BE2C (cell line): ENCODE measurements at places on chromosomes 2 and 18.

GRCh38 chr2:21386666-21387065, 262.9 kb downstream of the TDRD15 start:
- no peak for DNase-seq

- no peak for DNase-seq
Measured at GRCh38 chr2:201414099-201415023, 36.9 kb downstream of the TRAK2 start.

DNA sequence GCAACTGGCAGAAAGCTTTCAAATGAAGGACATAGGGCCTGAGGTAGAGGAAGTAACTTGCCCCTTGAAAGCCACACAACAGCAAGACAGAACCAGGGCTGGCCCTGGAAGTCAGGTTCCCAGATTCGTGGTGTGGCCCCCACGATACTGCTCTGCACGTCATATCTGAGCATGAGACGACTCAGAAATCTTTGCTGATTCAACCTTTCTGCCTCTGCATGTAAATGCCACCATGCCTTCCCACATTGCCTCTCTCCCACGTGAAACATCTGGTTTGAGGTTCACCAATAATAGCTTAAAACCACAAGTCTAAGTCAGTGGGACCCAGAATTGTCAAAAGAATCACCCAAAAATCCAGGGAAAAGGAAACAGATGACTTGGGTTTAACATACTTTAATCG, 214.0 kb upstream of the TRIB2 start:
- no peak for DNase-seq

DNA sequence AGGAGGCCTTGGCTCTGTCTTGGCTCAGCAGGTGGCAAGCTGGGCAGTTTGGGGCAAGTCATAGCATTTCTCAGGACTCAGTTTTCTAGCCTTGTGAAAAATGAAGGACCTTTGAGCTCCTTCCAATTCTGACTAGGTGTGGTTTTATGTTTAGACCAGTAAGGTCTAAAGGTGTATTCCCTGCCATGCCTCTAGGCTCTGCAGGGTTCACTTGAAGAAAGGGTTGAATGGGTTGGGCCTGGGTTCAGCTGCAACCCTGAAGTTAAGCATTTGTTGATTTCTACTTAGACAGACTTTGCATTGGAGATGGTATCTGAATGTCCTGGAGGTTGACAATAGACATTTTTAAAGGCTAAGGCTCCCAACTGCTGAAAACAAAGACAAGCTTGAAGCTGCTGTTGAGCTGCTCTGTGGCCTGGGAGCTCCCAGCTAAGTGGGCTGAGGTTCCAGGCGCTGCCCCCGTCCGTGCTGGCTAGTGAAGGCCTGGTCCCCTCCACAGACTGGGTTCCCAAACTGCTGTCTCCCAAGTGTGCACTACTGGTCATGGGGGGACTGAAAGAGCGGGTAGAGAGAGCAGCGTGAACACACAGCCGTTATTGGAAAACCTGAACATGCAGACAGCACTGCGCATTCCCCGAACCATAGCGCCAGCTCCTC, 100.7 kb upstream of the SMAD7 start:
- no peak for DNase-seq

DNA sequence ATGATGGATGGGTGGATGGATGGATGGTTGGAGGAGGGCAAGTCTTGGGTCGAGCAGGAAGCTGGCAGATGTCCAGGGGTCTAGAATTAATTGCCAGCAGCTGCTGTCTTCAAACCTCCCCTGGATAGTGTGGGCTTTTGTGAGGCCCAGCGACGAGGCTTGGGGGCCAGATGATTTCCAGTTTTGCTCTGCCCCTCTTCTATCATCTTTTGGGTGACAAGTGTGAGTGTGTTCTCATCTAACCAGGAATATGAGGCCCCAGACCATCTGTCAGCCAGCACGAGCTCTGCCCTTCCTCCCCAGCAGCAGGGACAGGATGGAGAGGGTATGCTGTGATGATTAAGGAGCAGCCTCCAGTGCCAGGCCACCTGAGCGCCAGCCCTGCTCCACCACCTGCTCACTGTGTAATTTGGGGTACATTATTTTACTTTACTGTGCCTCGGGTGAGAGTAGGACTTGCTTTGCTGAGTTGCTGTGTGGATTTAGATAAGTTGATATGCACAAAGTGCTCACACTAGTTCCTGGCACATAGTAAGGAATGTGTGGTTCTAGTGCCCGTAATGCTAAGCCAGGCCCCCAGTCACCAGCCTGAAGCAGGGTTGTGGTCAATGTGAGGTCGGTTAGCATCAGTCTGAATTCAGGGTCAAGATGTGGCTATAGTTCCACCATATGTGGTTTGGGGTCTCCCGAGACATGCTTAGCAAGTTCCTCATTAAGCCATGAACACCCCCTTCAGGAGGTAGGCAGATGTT, 251.1 kb downstream of the CYP26B1 start:
- DNase-seq = no peak

- DNase-seq = no peak
Measured at GRCh38 chr2:118806797-118807667, 40.4 kb downstream of the EN1 start.

- DNase-seq = peak; percentile 67
Measured at GRCh38 chr2:58448065-58448507, 207.0 kb upstream of the FANCL start.

DNA sequence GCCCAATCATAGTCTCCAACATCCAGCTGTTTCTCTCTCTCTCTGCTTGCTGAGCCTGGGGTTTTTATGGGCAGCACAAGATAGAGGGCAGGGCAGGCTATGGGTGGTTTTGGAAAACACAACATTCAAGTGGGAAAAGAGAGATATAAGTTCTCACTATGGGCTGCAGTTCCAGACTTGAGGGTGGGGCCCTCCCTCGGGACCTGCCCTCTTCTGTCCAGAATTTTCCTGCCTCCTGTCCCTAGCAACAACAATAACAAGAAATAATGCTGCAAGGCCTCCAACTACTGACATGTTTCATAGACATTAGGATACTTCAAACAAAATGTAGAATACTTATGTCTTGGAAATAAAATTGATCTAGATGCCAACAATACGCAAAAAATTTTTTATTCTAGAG, 107.8 kb downstream of the C18orf54 start:
- no peak for DNase-seq

GRCh38 chr2:72395096-72395495, 247.4 kb upstream of the CYP26B1 start:
- no peak for DNase-seq

DNA sequence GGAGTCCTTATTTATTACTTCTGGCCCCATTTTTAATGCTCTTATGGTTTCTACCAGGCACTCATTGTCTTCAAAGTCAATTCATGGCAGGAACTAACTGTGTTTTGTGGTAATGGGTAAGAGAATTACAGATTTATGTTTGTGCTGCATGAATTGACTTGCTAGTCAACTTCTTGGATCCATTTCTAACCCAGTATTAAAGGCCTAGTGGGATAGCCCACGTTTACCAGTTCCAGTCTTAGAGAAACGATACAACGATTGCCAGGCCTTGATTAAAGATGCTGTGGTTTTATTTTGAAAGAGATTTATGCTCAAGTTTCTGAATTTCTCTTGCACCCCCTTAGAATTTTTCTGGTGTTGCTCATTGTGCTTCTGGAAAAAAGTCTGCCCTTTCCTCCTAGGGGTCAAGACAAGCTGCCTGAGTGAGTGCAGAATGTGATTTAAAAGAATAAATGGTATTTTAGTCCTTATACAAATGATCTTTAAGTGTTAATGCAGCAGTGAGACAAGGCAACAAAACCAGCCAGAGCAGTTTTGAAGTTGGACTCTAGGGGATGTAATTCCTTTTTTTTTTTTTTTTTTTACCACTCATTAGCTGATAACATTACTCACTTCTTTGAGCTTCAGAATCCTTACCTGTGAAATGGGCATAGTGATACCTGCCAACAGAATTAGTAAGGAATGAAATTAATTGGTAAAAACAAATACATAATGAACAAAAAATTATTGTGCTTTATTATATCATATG, 101.5 kb downstream of the ARHGAP15 start:
- DNase-seq = no peak

DNA sequence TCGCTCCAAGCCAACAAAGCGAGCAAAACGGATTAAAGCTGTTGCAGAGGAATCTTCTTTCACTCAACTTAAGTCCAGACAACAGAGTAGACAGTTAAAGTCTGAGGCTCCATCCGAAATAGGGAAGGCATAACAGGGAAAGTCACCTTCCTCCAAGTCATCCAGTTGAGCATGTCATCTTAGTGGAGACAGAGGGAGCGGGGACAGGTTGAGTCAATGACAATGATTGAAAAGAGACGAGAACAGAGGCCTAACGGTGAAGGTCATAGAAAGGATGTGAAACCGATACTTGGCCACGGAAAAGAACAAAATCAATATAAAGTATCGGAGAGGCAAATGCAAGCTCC, 455 bp downstream of the C18orf32 start:
- DNase-seq = no peak

- DNase-seq = no peak
Measured at GRCh38 chr2:198591586-198591985, 787.2 kb downstream of the PLCL1 start.

GRCh38 chr2:181357979-181358378, 99.2 kb upstream of the ITGA4 start:
- DNase-seq = no peak

GRCh38 chr2:102841107-102841840, 79.4 kb downstream of the TMEM182 start:
- DNase-seq = peak; percentile 44

- DNase-seq = no peak
Measured at GRCh38 chr18:36496022-36496421, 198.5 kb downstream of the FHOD3 start.

GRCh38 chr2:177217247-177217843, 4.8 kb downstream of the HNRNPA3 start:
- DNase-seq = no peak

- DNase-seq = no peak
Measured at GRCh38 chr2:44959855-44960254, 18.4 kb downstream of the SIX3 start.

- no peak for DNase-seq
Measured at GRCh38 chr2:166451468-166451867, 42.6 kb downstream of the SCN7A start.

GRCh38 chr18:11761553-11761952, 72.5 kb downstream of the GNAL start:
- DNase-seq = no peak

DNA sequence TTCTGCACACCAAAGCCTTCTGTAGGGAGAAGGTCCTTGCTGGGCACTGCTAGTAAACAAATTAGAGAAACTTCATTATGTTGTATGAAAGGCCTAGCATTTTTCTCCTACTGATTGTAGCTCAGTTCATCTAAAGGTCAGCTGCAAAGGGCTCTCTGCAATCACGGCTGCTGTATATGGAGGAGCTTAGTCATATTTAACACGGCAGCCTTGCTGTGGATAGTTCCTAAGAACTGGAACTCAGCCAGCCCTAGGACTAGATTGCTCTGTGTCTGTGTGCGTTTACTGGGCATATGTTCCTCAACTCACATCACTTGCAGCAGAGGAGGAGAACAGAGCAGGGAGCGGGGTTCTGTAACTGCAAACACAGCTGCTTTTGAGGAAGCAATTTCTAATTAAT, 1103.9 kb upstream of the KLHL29 start:
- peak; percentile 89 for DNase-seq

- DNase-seq = no peak
Measured at GRCh38 chr2:102061286-102061699, 69.5 kb downstream of the IL1R2 start.

- no peak for DNase-seq
Measured at GRCh38 chr18:3368193-3368592, 81.8 kb upstream of the TGIF1 start.

DNA sequence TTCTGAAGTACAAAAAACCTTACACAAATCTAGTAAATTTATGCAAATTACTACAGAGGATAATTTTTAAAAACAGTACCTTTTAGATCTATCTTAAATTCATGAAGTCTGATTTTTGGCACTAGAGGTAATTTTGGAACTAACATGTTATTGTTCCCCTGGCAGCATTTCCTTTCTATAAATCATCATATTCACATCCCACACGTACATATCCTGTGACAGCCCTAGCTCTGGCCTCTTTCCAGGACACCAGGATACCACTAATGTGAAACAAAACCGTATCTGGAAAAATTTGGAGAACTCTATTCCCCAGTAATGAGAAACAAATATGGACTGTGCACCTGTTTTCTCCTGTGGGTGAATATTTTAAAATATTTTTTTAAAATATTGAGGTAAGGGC, 14.0 kb upstream of the BIRC6 start:
- peak; percentile 24 for DNase-seq

- DNase-seq = no peak
Measured at GRCh38 chr2:120044336-120044735, 31.5 kb downstream of the EPB41L5 start.

- DNase-seq = no peak
Measured at GRCh38 chr2:33202641-33203522, 256.1 kb downstream of the LTBP1 start.

GRCh38 chr2:128714851-128715312, 396.2 kb upstream of the HS6ST1 start:
- no peak for DNase-seq

DNA sequence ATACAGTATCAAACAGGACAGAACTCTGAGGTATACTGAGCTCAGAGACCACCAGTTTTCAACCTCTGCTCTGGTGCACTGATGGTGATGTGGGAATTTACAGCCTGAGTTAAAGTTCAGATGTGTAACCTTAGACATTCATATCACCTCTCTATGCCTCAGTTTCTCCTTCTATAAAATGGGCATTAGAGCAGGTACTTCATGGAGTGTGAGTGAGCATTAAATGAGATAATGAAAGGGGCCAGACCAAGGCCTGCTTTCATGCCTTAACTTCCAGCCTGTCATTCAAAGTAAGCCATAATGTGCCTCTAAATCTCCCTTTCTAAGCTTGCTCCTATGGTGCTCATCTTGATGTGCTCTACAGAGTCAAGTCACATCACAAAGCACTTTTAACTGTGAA, 8.4 kb downstream of the ACVR1 start:
- no peak for DNase-seq

GRCh38 chr18:44957461-44957860, 276.8 kb downstream of the SETBP1 start:
- no peak for DNase-seq

GRCh38 chr2:142557391-142557790, 320.1 kb upstream of the KYNU start:
- no peak for DNase-seq

GRCh38 chr18:76445741-76446232, 49.3 kb downstream of the ZNF516 start:
- no peak for DNase-seq

GRCh38 chr2:141968433-141968832, 162.4 kb downstream of the LRP1B start:
- no peak for DNase-seq

- DNase-seq = peak; percentile 73
Measured at GRCh38 chr2:234288974-234289455, 207.9 kb downstream of the ARL4C start.

- DNase-seq = peak; percentile 9
Measured at GRCh38 chr2:211812587-211812986, 726.0 kb downstream of the ERBB4 start.

GRCh38 chr2:69145204-69145603, 132.2 kb downstream of the ANTXR1 start:
- DNase-seq = no peak

DNA sequence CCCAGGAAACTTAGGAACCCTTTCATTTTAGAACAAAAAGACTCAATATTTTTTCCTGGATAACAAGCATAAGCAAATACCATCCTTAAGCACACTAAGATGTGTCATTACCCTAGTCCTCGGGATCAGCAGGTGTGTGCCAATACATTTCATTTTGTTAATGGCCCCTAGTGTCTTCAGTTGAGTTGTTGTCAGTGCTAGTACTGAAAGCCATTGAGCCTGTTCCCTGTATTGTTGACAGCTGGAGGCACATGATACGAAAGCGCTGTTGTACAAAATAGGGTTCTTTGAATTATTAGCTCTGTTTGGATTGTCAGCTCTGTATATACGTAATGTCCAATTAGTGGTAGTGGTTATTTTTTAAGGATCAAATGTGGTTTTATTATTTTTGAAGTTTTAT, 29.5 kb downstream of the VAPA start:
- no peak for DNase-seq
